ENCODE measurements at places on chromosomes 4 and X.
A peak's percentile ranks its signal among the peaks of the same experiment; 100 is the strongest.

- DNase-seq, result no peak
Observed at GRCh38 chrX:97315939-97316338, 432.2 kb downstream of the RPA4 start.

DNA sequence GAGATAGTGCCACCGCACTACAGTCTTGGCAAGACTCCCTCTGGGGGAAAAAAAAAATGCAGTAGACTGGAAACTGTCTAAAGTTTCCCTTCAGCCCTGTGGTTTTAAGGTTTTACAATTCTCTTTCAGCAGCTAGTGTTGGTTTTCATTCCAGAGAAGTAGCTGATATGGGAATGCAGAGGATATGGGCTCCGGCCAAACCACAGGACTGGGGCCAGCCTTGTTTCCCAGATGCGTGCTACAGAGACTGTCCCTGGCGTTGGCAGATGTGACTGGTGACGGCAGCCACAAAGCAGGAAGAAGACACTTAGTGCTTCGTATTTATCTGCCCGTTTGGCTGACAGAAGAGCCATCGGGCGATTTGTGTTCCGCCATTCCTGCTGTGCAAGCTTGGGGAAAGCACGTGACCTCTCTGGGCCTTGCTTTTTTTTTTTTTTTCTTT is 43.2 kb downstream of the ZBTB49 start:
- DNase-seq, result peak; percentile 97

DNA sequence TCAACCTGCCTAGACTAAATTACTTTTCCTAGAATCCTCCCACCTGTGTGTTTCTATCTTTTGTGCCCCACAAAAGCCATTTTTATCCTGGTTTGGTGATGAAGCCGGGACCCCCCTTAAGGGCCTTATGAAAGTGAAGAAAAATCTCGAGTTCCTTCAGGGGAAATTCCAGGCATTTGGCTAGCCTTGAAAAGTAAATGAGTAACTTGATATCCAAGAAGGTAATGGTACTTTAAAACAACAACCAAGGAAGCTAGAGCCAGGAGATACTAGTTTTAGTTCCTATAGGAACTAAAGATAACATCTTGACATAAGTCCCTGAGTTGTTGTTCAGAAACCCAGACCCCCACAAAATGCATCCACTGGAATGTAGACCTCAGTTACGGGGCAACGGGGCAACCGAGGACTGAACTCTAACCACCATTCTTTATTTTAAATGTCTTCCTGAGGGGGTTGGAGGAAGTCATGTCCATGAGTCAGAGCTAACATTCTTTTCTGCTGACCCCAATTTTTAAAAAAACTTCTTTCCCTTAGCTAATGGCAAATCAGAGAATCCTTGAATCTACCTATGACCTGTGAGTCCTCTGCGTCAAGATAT is 73.9 kb downstream of the VCX3A start:
- no peak for DNase-seq

DNA sequence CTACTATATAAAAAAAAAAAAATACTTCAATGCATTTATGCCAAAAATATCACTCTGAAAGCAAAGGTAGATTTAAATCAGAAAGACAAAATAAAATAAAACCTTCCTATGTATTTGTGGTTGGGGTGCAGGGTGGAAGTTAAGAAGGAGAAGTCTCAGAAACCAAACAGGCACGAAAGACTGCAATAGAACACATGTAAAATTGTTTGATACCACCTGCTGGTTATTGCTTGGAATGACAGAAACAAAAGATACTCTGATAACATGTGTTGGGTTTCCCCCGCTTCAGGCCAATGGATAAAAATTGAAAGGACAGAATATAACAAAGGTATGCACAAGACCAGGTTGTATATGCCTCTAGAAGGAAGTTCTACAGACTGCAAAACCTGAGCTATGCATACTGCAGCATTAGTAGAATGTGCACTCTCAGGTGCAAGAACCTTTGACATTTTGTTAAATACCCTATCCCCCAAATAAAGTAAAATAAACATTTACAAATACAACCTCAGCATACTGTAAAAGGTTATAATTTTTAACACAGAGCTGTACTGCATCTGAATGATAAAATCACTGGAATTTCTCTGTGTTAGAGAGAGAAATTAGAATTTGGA is 118.8 kb downstream of the GABRA2 start:
- no peak for DNase-seq

DNA sequence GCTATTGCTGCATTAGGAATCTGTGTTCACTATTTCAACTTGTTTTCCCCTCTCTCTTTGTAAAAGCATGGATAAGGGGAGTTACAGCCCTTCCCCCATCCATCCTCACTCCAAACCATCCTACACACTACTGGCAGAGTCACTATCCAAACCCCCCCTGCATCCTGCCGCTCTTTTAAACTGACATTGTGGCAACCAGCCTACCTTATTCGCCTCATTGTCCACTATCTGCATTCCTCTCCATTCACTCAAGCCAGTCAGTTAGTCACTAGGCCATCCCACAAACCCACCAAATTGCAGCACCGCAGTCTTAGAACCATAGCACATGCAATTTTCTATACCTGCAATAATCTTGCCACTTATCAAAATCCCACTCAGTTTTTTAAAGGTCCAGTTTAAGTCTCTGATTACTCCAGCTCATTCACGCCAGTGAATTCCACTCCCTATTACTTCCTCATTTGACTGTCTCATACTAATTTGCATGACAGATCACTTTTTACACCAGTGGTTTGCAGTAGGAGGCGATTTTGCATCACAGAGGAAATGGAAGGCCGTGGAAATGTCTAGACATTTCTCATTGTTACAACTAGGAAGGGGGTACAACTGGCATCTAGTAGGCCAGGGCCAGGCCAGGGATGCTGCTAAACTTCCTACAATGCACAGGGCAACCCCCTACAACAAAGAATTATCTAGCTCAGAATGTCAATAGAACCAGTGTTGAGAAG is 181.8 kb downstream of the HS6ST2 start:
- DNase-seq, result no peak

GRCh38 chr4:146333187-146333894 is 119.0 kb downstream of the REELD1 start:
- DNase-seq, result peak; percentile 69

DNA sequence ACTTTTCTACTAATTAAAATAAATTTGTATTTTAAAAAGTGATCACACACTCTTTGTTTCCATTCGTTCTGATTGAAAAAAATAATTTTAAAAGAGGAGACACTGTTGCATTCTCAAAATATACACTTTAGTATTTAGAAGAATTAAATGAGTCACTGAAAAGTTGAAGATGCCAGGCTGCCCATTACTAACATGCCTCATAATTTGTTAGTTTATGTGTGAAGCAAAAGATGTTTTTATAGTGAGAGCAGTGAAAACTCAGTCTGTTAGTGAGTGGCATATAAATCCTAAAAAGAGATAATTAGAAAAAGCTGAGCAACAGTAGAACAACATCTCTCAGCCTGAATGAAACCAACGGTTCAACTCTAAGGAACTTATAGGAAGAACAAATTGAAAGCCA is 143.4 kb downstream of the CDS1 start:
- peak; percentile 66 for DNase-seq

GRCh38 chr4:37561196-37561802 is 124.9 kb downstream of the RELL1 start:
- no peak for DNase-seq

- DNase-seq, result no peak
Observed at GRCh38 chrX:37829721-37830120, 17.6 kb downstream of the DYNLT3 start.

- peak; percentile 66 for DNase-seq
Observed at GRCh38 chr4:107736924-107737448, 17.0 kb upstream of the PAPSS1 start.

DNA sequence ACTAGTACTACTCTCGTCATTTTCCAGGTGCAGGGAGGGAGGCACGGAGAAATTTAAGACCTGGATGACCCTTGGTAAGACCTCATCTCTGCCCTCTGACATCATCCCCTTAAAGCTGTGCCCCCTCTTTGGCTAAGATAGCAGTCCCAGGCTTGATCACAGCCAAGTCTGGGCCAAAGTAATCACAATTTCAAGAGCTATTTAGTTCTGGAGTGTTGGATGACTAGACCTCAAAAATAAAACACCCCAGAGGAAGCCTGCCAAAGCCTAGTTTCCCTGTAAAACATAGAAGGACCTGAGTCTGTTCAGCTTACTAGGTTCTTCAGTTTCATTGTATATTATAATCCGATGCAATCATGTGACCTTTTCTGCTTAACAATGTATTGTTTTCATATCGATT is 144.6 kb upstream of the ARHGEF9 start:
- no peak for DNase-seq

DNA sequence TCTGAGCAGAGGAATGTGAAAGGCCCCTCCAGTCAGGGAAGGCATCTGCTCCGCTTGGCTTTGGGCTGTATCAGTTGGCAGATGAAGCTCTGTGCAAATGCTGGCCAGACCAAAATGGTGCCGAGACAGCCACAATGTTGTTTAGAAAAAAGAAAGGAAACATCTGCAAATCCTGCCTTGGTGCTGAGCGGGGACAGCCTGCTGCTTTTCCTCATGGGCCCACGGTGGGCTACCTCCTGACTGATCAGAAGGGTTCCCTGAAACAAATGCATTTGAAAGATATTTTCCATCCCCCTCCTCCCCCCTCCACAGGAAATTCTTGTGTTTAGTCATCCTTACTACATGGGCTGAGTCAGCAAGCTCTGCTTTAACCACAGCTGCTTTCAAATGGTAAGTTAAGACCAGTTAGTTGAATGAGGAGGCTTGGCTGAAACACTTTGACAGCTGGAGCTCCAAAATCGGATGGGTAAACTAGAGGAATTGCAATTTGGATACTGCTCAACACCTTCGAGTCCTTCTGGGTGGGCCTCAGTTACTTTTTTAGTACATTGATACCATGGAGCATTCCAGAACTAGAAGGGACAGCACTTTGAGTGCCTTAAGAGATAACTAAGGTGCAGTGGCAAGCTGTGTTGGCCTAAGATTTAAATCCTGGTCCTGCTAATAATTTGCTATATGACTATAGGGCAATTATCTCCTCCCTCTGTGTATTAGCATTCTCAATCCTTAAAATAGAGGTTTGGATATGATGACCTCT is 36.0 kb downstream of the PLAC1 start:
- peak; percentile 87 for DNase-seq

- peak; percentile 9 for DNase-seq
Observed at GRCh38 chr4:31461421-31461820, 741.3 kb downstream of the PCDH7 start.

DNA sequence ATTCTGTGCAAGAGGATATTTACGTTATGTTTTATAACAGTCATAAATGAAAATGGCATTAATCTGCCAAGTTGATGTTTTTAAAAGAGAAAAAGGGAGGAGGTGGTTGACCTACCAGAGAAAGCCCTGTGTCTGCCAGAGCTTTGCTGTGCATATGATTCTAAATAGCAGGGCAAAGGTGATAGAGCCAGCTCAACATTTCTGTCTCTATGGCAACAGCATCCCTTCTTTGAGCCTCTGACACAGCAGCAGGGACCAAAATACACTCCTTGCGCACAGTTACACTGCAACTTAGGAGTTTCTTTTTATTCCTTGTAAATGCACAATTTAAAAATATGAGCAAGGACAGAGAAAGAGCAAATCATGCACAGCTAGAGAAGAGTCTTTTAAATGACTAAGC is 133.3 kb upstream of the RAI2 start:
- no peak for DNase-seq

GRCh38 chrX:20244931-20245330 is 21.8 kb downstream of the RPS6KA3 start:
- DNase-seq, result peak; percentile 59

DNA sequence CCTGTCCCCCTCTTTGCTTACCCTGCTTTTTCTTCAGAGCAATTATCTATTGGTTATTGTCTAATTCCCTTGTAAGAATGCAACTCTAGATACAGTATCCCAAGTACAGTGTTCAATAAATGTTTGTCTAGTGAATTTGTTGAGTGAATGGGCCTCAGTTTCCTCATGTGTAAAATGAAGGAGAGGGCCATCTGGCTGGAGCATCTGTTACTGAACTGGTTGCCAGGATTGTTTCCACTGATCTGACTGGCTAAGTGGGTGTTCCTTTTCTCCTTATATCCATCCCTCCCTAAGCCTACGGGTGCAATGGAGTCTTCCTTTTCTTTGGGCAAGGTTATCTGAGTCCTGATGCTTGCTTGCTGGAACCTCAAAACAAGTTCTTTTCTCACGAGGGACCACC is 185.2 kb upstream of the RPS6KA3 start:
- DNase-seq, result no peak

DNA sequence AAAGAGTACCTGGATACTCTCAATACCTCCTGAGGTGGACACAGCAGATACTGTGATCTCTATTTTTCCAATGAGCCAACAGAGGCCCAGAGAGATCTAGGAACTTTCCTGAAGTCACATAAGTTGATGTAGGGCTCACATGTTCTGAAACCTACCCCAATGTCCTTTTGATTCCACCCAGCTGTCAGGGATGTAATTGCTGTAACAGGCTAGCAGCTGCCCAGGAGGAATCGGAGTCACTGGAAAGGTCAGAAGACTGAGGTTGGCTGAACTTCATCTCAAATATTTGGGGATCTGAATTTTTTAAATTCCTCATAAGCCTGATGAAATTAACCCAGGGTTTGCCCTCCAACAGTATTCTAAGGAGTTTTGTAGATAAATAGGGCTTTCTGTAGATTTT is 52.5 kb upstream of the PROM1 start:
- DNase-seq, result no peak

GRCh38 chr4:121428721-121429120 is 47.9 kb upstream of the QRFPR start:
- DNase-seq, result peak; percentile 1

DNA sequence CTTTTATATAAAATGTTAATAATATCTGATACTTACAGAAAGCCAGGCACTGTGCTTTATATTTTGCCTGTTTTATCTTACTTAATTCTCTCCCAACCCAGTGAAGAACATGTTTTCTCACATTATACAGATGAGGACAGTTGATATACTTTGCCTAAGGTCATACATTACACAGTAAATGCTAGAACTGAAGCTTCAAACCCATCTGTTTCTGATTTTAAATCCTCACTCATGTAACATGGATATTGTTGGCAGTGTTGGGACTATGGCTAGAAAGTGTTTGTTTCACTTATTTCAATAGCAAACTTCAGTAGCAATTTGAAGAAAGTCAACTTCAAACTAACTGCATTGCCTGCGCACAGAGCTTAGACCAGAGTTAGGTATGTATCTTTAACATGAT is 57.4 kb downstream of the RAPGEF2 start:
- DNase-seq, result peak; percentile 48

DNA sequence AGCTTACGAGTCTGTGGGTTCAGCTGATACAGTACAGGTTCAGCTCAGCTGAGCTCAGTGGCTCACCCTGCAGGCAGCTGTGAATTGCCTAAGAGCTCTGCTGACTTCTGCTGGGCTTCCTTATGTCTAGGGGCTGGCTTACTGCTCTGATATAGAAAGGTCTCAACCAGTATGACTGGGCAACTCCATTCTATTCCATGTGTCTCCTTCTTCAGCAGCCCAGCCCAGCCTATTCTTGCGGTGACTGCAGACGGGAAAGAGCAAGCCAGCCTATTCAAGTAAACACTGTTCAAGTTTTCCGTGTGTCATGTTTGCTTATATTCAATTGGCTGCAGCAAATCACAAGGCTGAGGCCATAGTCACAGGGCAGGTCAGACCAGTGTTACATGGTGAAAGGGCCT is 615.4 kb upstream of the ZFP42 start:
- peak; percentile 21 for DNase-seq

All from EH (cell line).